ENCODE measurements at places on chromosomes 16 and 17.
A peak's percentile ranks its signal among the peaks of the same experiment; 100 is the strongest.

DNA sequence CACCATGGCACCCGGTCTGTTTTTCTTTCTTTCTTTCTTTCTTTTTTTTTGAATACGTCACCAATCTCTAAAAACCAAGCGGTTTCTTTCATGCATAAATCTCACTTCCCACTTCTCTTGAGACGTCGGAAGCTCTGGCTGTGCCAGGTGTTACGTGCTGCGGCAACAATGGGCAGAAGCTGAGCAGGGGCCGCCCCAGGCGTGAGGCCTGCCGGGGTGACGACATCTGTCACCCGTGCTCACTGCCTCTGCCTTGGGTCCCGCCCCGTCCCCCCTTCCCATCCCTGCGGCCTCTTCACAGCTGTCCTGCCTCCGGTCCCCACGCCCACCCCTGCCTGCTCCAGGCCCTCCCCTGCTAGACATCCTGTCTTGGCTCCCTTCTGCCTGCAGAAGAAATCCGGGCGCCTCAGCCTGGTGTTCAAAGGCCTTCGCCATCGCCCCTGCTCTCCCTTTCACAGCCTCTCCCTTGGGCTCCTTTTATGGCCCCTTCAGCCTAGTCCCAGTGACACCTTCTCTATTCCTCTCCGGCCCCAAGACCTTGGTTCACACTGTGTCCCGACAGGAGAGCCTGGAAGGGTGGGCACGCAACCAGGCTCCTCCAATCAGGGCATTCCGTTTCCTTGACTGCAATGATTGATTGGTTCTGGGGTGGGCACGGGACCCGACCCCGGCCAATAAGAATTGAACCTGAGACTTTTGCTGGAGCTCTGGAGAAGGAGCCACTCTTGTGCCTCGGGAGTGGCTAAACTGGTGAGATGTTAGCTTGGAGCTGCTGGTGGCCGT lies 4.8 kb downstream of the P2RX1 start:
- peak; percentile 56 for DNase-seq

DNA sequence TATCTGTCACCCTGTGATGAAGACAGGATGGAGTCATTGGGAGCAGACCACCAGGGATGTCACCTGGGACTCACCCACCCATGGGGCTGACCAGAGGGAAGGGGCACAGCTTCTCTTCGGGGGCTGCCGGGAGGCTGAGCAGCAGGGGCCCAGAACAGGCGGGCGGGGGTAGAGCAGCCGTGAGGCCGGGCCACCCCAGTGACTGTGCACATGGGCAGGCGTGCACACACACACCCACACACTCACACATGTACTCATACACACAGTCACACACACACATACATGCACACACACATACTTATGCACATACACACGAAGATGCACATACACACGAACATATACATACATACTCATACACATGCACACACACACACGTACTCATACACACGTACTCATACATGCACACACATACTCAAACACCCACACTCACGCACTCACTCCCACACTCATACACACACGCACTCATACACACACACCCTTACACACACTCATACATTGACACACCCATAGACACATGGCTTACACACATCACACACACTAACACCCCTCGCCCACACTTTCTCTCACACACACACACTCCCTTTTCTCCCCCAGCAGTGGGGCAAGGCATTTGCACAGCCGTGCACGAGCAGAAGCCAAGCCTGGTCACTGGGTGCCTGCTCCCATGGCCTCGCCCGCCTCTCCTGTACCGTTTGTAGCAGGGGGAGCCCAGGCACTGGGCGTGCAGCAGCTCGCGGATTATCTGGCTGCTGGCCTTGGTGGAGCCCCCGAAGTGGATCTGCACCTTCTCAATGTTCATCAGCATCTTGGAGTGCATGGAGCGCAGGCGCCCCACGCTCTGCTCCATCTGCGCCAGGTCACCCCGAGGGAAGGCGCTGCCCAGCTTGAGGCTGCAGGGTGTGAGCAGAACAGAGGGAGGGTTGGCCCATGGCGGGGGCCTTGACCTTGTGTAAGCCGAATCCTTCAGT lies 12.4 kb downstream of the UBALD2 start:
- DNase-seq = no peak

DNA sequence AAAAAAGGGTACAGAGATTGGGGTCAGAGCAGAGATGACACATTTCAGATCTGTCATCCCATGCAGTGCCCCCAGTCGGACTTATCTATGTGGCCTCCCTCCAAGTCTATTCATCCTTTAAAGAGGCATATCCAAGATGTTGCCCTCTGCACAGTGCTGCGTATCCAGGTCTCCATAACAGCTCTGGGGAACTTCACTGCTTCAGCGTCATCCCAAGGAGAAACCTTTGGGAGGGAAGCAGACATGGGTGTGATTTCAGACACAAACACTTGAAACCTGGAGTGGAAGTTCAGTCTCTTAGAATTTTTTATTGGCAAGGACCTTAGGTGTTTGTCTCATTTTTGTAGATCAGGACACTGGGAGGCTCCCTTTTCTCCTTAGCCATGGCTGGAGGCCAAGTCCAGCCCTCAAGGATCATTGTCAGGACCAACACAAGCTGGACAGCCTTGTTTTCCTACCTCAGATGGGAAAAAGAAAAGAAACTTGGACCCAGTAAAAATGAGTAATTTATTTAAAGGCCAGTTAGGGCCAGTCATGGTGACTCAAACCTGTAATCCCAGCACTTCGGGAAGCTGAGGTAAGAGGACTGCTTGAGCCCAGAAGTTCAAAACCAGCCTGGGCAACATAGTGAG lies 23.9 kb upstream of the NLK start:
- no peak for DNase-seq

DNA sequence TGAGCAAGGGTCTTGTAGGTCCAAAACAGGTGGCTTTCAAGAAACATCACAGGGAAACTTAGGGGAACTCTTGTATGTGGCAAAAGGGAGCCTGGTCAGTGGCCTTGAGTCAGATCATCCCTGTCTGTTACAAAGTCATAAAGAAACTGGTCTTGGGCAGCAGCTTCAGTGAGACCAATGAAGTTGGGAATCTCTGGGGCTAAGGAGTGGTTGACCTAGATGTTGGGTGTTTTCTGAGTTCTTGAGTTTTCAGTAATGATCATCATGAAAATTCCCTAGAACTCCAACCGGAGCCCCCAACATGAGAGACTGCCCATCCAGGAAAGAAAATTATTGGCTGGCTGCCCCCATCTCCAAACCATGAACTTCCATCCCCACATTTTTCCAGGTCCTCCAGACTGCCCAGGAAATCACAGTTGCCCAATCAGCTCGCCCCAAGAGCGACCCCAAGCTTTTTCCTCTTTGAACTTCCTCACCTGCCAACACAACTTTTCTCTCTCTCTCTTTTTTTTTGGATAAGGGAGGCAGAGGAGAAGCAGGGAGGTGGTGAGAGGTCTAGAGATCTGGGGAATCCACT lies 3.9 kb downstream of the CCR7 start:
- peak; percentile 66 for DNase-seq

- no peak for DNase-seq
These were observed 10.6 kb downstream of the AARSD1 start for GRCh38 chr17:42953669-42954068.

- no peak for DNase-seq
These were observed 939 bp downstream of the MYH8 start for GRCh38 chr17:10420811-10421210.

DNA sequence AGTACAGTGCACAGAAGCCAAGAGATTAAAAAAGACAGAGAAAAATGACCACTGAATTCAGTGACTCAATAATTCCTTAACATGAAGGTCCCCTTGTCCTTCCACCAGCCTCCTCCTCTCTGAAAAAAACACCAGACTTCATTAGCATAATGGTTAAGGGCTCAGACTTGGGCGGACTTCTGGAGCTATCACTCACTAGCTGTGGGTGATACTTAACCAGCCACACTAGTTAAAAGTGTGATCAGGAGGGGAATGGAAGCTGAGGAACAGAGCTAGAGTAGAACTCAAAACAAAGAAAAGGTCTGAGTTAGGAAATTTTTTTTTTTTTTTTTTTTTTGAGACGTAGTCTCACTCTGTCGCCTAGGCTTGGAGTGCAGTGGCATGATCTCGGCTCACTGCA lies 23.2 kb downstream of the ZNF652 start:
- DNase-seq = no peak

GRCh38 chr17:47934856-47935255 lies 6.5 kb upstream of the PNPO start:
- DNase-seq = no peak

Data from suppressor macrophage treated with lipopolysaccharide for 1 hour (primary cell).